Gastrocnemius medialis (tissue), 4 donors: ENCODE measurements at places on chromosomes 3 and 15.

DNA sequence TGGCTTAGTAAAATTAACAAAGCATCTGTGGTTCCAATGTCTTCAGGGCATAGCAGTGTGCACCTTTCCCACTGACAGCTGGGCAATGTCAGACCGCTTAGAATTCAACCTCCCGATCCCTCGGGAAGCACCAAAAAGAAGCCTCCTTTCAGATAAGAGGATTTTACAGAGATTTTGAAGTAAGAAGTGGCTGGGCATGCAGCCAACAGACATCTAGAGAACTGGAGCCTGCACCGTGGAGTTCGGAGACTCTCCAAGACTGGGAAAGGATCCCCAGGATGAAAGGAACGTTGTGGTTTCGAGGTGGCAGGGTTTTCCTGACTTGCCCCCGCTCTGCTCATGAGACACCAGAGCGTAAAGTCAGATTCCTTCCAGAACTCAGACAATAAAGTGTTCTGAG is 5.3 kb downstream of the FAM174B start:
- no peak for DNase-seq

DNA sequence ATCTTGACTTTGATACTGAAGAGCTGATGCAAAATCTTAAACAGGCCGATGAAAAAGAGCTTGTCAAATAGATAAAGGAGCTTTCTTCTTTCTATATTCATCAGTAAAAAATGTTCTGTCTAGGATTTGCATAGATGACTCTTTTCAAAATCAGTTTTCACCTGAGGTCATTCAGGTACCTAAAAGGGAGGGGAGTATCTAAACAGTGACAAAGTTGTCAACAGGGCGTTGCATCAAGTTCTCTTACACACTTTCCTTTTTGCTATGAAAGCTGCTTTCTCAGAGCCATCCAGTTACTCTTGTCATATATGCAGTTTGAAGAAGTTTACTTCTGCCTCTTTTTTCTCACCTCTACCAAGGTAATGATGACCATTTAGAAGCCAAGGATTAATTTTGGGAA is 60.0 kb downstream of the AKAP13 start:
- DNase-seq = no peak

GRCh38 chr3:26460985-26461384 is 161.6 kb upstream of the LRRC3B start:
- no peak for DNase-seq

DNA sequence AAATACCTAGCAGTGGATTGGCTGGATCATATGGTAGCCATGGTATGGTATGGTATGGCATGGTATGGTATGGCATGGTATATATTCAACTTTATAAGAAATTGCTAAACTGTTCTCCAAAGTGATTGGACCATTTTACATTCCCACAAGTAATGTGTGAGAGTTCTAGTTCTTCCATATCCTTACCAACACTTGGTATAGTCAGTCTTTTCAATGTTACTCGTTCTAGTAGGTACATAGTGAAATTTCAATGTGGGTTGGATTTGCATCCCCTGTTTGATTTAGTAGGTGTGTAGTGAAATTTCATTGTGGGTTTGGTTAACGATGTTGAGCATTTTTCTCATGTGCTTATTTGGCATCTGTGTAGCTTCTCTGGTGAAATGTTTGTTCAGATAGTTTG is 154.3 kb downstream of the ITPR1 start:
- DNase-seq = no peak

DNA sequence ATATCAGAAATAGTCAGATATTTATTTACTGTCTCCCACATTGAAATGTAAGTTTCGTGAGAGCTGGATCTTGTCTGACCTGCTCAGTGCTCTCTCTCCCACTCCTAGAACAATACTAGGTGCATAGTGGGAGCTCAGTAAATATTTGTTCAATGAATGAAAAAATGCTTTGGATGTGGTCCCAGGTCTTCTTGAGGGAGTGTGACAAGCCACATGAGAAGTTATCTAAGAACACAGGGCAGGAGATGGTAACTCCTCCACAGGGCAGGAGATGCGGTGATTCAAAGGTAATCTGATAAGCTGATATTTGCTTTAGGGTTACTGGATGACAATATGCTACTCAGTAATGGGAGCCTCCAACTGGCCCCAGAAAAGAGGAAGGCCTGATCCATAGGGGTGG is 25.8 kb upstream of the PLA2G4E start:
- DNase-seq = no peak

DNA sequence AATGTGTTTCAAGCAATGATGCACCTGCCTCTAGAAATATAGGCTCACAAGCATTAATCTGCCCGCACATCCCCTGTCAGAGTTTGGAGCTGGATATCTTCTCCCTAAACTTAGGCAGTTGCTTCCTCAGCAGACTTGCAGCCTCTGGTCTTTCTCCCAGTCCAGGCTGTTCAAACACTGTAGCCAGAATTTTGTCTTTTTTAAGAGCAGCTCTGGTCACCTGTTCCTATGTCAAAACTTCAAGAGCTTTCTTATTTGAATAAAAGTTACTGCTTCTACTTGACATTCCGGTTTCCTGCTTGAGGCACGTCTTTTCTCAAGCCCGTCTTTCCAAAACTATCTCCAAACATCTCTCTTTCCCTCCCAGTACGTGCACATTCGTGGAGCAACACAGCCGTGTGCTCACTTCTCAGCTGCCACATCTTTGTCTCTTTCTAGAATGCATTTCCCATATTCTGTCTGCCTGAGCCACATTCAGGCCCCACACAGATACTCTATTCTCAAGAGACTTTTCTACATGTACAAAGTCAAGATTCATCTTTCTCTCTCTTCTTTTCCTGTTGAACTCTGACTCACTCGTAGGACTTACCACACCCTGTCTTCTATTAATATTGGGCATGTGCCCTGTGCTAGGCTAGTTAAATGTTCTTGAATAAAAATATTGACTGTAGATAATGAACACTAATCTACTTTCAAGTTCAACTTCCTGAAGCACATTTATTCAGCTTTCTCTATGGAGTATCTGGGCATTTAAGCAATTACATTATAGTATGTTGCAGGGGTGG is 307.7 kb upstream of the SOX2 start:
- DNase-seq = no peak
